Epithelial cell of umbilical artery (primary cell): ENCODE measurements at places on chromosomes 2 and 18. TPM values are rescaled to one million over a fixed set of nuclear protein-coding genes. Genes with fewer than 3 reads are reported as not detected.

Gene C2orf66
- total RNA-seq, result under 0.01 TPM in 1 of 2 replicates, not detected in the other

Gene RIT2
- not detected in 2 replicates for total RNA-seq

Gene DOK6
- under 0.01 TPM in 1 of 2 replicates, not detected in the other for total RNA-seq

Gene CDH7
- under 0.01 TPM in 1 of 2 replicates, not detected in the other for total RNA-seq

Gene RAX
- not detected in 2 replicates for total RNA-seq

Gene PHOSPHO2
- 2.3 and 2.9 TPM in 2 replicates for total RNA-seq

Gene B3GNT7
- under 0.01 and 0.15 TPM in 2 replicates for total RNA-seq

Gene CXCR2
- total RNA-seq, result not detected in 2 replicates

Gene RBFA
- total RNA-seq, result 32.2 and 38.5 TPM in 2 replicates

Gene ERFE
- total RNA-seq, result 0.30 and 0.32 TPM in 2 replicates

Gene MC2R
- not detected in 2 replicates for total RNA-seq

Gene KRTCAP3
- not detected in 2 replicates for total RNA-seq

Gene RAMP1
- not detected in 2 replicates for total RNA-seq

Gene PELI1
- total RNA-seq, result 18.2 and 24.8 TPM in 2 replicates

Gene UGT1A5
- not detected in 2 replicates for total RNA-seq

Gene OR6B2
- total RNA-seq, result not detected in 2 replicates

Gene CCNT2
- total RNA-seq, result 24.4 and 28.7 TPM in 2 replicates

Gene KCNK3
- not detected in 2 replicates for total RNA-seq

Gene MOGAT1
- total RNA-seq, result not detected in 2 replicates

Gene GAL3ST2
- not detected in 2 replicates for total RNA-seq

Gene HNMT
- 3.2 and 10.4 TPM in 2 replicates for total RNA-seq

Gene SERPINB3
- not detected in 2 replicates for total RNA-seq

Gene CFAP53
- total RNA-seq, result 0.30 and 0.32 TPM in 2 replicates

Gene AP1S3
- 1.3 and 4.1 TPM in 2 replicates for total RNA-seq

Gene SERPINB2
- 2.6 and 6.2 TPM in 2 replicates for total RNA-seq

Gene WNT6
- total RNA-seq, result not detected in 2 replicates

Gene RTP5
- total RNA-seq, result not detected in 2 replicates

Gene RFX8
- total RNA-seq, result 2.6 and 3.6 TPM in 2 replicates

Gene ANKRD30B
- total RNA-seq, result not detected in 2 replicates

Gene ALK
- not detected in 2 replicates for total RNA-seq

Gene ANKRD62
- not detected in 2 replicates for total RNA-seq

Gene CNTNAP5
- not detected in 2 replicates for total RNA-seq

Gene FN1
- 1,607 and 1,656 TPM in 2 replicates for total RNA-seq

Gene CMPK2
- 9.7 and 57.6 TPM in 2 replicates for total RNA-seq
